Large intestine (tissue), 12 donors: ENCODE measurements at places on chromosomes 4 and X.

DNA sequence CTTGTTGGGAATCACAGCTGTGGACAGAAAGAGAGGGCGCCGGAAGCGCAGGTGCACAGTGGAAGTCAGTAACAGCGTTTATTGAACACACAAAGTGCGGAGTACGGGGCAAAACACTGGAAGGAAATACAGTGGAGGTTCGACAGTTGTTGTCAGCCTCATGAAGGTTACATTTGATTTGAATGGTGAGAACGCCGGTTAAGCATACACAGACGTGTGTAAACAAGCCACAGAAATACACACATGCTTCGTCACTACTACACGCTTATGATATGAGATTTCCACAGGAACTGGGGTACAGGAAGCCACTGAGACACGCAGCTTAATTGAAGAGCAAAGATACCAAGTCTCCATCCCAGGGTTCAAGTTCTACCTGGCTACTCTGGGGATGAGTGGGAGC is 12.0 kb downstream of the CCKAR start:
- no peak overlapping the region for H3K27ac ChIP-seq
- no peak overlapping the region for H3K4me3 ChIP-seq
- H3K4me1 ChIP-seq: no peaks in the 10 kb centered on the region
- no peak for DNase-seq
- H3K36me3 ChIP-seq: no peaks in the 10 kb centered on the region

GRCh38 chrX:136659174-136659573 is 11.2 kb downstream of the CD40LG start:
- H3K4me1 ChIP-seq: no peaks in the 10 kb centered on the region
- DNase-seq: no peak
- H3K4me3 ChIP-seq: no peak overlapping the region
- no peaks in the 10 kb centered on the region for H3K27me3 ChIP-seq
- H3K36me3 ChIP-seq: no peaks in the 10 kb centered on the region

DNA sequence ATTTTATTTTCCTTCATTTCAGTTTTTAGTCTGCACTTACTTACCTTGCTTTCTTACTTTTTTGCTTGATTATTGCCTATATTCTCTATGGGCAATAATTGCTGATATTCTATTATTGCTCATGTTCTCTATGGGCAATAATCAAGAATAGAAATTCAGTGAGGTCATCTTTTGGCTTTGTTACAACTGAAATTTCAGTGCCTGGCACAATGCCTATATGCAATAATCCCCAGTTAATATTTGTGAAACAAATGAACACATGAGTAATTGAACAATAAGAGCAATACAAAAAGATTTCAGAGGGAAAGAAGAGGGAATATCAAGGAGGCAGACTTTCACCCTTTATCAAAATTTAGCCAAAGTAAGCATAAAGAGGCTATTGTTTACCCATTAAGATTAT is 48.6 kb upstream of the ARSJ start:
- H3K4me3 ChIP-seq: no peak overlapping the region
- no peaks in the 10 kb centered on the region for H3K27me3 ChIP-seq
- no peak overlapping the region for H3K27ac ChIP-seq
- no peaks in the 10 kb centered on the region for H3K36me3 ChIP-seq

DNA sequence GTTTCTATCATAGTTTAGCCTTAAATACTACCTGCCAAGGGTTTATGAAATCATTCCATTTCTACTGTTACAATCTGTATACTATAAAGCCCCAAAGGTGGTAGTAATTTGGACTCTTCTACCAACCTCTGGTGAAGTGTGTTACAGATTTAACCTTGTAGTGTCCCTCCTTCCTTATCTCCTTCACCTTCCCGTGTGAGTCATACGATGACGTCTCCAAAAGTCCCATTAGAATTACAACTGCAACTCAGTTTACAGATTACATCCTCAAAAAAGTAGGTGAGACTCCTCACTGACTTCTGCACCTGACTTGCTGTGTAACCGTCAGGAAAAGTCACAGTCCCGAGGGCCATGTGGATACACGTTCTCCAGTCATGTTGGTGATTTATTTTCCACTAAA is 219.0 kb downstream of the DCTD start:
- H3K27me3 ChIP-seq: no peaks in the 10 kb centered on the region
- H3K27ac ChIP-seq: no peak overlapping the region
- no peaks in the 10 kb centered on the region for H3K4me1 ChIP-seq
- H3K36me3 ChIP-seq: no peaks in the 10 kb centered on the region
- DNase-seq: no peak

- H3K4me1 ChIP-seq: no peaks in the 10 kb centered on the region
- no peak overlapping the region for H3K27ac ChIP-seq
- H3K4me3 ChIP-seq: no peak overlapping the region
- no peak for DNase-seq
- no peaks in the 10 kb centered on the region for H3K36me3 ChIP-seq
Observed at GRCh38 chr4:8849266-8850073, 22.2 kb downstream of the HMX1 start.

GRCh38 chr4:89009761-89010369 is 47.1 kb downstream of the FAM13A start:
- H3K27ac ChIP-seq: peak overlapping the region; percentile 76
- peaks cover 20% of the 10 kb centered on the region for H3K4me1 ChIP-seq
- no peak overlapping the region for H3K4me3 ChIP-seq

DNA sequence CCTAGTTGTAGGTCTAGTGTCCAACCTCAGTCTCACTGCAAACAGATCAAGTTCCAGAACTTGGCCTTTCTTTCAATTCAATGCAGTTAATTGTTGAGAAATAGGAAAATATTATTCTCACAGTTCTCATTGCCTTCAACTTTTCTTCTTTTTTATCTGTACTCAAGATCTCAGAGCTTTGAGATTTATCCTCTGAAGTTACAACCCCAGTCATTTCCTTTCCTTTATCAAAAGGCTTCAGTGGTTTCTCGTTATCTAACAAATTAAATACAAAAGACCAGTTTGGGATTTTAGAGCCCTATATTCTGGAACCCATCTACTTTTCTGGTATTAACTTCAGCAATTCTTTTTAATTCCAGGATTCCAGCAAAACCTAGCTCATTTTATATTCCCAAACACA is 130.2 kb downstream of the TMA16 start:
- no peaks in the 10 kb centered on the region for H3K27me3 ChIP-seq
- H3K4me3 ChIP-seq: no peak overlapping the region
- no peak overlapping the region for H3K27ac ChIP-seq
- H3K36me3 ChIP-seq: no peaks in the 10 kb centered on the region

DNA sequence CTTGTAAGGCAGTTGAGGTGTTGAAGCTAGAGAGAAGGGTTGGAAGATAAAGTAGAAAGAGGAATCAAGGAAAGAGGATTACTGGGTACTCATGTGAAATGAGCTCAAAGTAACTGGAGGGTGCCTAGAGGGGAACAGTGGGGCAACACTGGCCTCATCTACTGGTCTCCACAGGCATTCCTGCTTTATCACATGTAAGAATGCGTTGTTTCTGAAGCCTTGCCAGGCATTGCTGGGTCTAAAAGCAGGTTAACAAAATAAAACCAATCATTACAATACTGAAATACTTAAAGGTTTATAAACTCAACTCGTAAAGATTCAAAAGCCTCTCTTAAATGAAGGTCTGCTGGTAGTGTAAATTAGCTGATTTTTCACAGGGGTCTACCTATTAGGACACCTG is 96.0 kb downstream of the FANCB start:
- no peak overlapping the region for H3K4me3 ChIP-seq
- H3K36me3 ChIP-seq: no peaks in the 10 kb centered on the region
- no peak for DNase-seq

DNA sequence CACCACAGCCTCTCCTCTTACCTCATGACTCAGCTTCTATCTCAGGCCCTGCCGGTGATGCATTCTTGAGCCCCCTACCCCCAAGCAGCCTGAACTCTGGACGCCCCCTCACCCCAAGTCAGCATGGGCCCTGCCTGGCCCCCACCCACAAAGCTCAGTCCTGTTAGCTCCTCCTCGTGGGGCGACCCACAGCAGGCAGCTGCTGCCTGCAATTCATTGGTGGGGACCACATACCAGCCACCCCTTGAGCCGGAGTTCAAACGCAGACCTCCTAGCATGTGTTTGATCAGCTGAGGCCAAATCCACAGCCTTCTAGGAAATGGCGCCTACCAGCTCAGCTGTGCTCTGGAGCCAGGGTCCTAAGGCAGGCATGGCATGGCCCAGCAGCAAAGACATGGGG is 111.8 kb downstream of the EFNB1 start:
- H3K4me3 ChIP-seq: no peak overlapping the region
- no peaks in the 10 kb centered on the region for H3K36me3 ChIP-seq
- no peaks in the 10 kb centered on the region for H3K27me3 ChIP-seq
- DNase-seq: no peak
- H3K27ac ChIP-seq: no peak overlapping the region
- H3K4me1 ChIP-seq: no peaks in the 10 kb centered on the region

DNA sequence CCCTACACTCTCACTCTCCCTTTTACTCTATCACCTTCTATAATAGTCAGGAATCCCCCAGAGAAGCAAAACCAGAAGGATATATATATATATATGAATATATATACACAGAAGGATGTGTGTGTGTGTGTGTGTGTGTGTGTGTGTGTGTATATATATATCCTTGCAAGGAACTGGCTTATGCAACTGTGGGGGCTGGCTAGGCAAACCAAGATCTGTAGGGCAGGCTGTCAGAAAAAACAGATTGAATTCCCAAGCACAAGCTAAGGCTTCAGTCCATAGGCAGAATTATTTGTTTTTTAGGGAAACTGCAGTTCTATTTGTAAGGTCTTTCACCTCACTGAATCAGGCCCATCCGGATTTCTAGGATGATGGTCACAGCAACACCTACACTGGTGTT is 13.0 kb upstream of the KLHL2 start:
- no peaks in the 10 kb centered on the region for H3K36me3 ChIP-seq
- no peaks in the 10 kb centered on the region for H3K27me3 ChIP-seq
- H3K27ac ChIP-seq: no peak overlapping the region

DNA sequence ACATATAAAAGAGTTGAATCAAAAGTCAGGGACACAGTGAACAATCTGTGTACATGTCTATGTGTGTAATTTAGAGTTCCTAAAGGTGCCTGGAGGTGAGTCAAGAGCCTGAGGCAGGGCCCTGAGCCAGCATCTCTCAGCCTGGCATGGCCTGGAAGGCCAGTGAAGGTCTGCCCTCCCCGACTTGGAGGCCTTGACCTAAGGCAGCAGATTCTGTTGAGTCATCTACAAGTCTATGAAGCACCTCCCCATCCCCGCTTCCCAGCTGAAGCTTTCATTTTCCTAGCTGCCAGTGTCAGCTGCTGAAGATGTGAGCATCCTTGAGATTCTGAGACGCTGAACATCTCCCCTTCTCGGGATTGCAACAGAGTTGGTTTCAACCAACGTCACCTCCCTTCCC is 583.9 kb downstream of the BCOR start:
- H3K36me3 ChIP-seq: no peaks in the 10 kb centered on the region
- no peak overlapping the region for H3K4me3 ChIP-seq
- H3K27me3 ChIP-seq: no peaks in the 10 kb centered on the region
- no peaks in the 10 kb centered on the region for H3K4me1 ChIP-seq

DNA sequence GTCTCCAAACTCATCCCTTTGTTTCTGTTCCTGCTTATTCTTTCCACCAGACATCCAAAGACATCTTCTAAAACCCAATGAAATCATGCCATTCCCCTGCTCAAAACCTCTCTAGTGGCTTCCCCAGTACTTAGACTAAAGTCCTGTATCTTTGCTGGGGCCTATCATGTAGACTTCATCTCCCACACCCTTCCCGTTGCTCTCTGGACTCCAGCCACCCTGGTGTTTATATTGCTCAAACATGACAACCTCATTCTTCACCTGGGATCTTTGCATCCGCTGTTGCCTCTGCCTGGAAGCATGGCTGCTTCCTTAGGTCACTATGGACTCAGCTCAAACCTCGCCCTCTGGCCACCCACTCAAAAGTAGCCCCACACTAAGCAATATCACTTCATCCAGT is 23.7 kb downstream of the TBC1D1 start:
- DNase-seq: peak; percentile 33
- H3K27me3 ChIP-seq: no peaks in the 10 kb centered on the region
- H3K27ac ChIP-seq: no peak overlapping the region
- no peaks in the 10 kb centered on the region for H3K4me1 ChIP-seq
- no peaks in the 10 kb centered on the region for H3K36me3 ChIP-seq

DNA sequence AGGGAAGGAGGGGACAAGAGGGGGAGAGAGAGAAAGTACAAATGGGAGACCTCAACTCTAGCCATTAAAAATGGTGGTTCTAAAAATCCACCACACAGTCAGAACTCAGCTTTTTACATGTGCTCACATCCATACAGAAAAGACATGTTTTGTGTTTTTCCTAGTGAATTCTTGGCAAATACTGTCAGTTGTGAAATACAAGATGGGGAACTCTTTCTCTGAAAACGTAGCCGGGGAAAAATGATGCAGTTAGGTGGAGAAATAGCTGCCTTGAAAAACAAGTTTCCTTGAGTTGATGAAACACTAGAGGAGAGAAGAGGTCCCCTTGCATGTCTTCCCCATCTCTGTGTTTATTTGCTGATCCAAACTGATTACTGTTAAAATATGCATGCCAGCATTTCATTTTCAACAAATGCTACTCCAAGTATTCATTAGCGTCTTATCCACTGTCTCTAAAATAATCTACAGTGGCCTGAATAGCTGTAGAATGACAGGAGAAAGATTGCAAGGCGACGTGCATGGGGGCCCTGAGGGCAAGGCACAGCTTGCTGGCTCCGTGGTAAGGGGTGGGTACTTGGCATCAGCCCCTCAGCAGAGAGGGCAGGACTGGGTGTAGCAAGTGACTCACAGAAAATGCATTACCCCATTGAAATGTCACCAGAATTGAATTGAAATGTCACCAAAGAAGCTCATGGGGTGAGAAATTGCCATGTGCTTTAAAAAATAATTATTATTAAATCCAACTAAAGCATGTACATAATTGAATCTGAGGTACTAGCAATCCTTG is 48.1 kb upstream of the TBL1X start:
- H3K27ac ChIP-seq: no peak overlapping the region
- no peak overlapping the region for H3K4me3 ChIP-seq
- no peak for DNase-seq
- H3K36me3 ChIP-seq: no peaks in the 10 kb centered on the region
- no peaks in the 10 kb centered on the region for H3K27me3 ChIP-seq
- H3K4me1 ChIP-seq: no peaks in the 10 kb centered on the region

- no peaks in the 10 kb centered on the region for H3K36me3 ChIP-seq
- H3K27ac ChIP-seq: no peak overlapping the region
- no peaks in the 10 kb centered on the region for H3K27me3 ChIP-seq
- no peaks in the 10 kb centered on the region for H3K4me1 ChIP-seq
- H3K4me3 ChIP-seq: no peak overlapping the region
- DNase-seq: no peak
Observed at GRCh38 chr4:28386776-28387175, 1526.1 kb downstream of the STIM2 start.

- no peak overlapping the region for H3K4me3 ChIP-seq
- DNase-seq: no peak
- no peaks in the 10 kb centered on the region for H3K36me3 ChIP-seq
- H3K4me1 ChIP-seq: no peaks in the 10 kb centered on the region
Observed at GRCh38 chr4:4792466-4792865, 67.0 kb upstream of the MSX1 start.

DNA sequence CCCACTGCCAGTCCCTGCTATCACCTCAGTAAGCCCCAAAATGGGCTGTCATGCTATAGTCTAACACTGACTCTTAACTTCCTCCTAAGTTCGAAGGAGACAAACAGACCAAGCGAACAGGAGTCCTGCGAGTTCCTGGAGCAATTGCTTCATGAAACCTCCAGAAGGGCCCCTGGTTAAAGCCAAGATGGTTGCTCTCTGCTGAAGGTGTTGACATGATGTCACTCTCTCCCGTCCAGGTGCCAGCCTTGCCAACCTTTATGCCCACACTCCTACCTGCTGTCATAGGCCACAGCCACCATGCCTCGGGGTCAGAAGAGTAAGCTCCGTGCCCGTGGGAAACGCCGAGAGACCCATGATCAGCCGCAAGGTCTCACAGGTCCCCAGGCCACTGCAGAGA is at the start of gene MAGEB6B:
TSS of gene MAGEB6B (plus strand) at position 301 of the 400 bp plus-strand sequence. CDS start at position 301, 0 bp downstream.
- DNase-seq: no peak
- H3K36me3 ChIP-seq: no peaks in the 10 kb centered on the region
- H3K27me3 ChIP-seq: no peaks in the 10 kb centered on the region
- H3K27ac ChIP-seq: no peak within 1 kb of the TSS
- no peaks in the 10 kb centered on the region for H3K4me1 ChIP-seq
